ENCODE measurements at places on chromosomes 13 and 19.

- no peak for DNase-seq
These were observed 189.0 kb downstream of the LACC1 start for GRCh38 chr13:44068737-44069136.

GRCh38 chr13:57345526-57345925 lies 178.5 kb downstream of the PRR20E start:
- no peak for DNase-seq

- DNase-seq: no peak
These were observed 490.6 kb downstream of the COG6 start for GRCh38 chr13:40146063-40146462.

DNA sequence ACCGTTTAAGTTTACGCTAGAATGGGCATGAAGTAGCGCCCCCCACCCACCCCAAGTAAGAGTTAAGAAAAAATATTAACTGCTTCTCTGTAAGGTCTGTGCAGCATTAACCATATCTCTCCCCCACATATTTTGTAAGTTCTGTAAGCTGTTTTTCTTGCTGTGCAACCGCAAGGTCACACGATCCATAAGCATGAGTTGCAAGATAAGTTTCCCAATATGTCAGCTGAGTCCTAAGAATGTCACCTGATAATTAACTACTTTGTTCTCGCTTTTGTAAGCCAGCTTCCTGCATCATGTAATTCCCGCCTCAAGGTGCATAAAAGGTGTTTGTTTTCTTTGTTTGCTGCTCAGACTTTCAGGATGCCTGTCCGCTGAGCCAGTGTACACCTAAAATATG lies 187.0 kb downstream of the MYO16 start:
- no peak for DNase-seq

GRCh38 chr19:8478598-8478997 lies 23.8 kb downstream of the PRAM1 start:
- DNase-seq: no peak
